ENCODE measurements at places on chromosomes 3 and 15. TPM values are rescaled to one million over a fixed set of nuclear protein-coding genes. Genes with fewer than 3 reads are reported as not detected.

DNA sequence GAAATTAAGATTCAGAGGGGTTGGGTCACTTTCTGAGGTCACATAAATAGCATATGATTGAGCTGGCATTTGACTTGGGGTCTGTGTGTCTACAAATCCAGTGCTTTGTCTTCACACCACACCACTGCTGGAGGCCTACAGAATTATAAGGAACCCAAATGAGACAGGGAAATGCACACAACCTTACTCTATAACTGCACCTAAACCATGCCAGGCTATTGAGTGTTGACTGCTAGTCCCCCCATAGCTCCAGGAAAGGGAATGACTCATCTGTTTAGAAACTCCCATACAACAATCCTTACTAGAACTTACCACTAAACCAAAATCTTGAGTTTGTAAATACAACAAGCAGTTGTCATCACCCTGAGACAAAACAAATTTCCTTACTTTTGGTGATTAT is 16.9 kb upstream of the TSC22D2 start:
- no peak for DNase-seq

GRCh38 chr15:74123131-74123429 is 7.3 kb upstream of the ISLR2 start:
- no peak for DNase-seq

GRCh38 chr3:56322862-56323261 is 145.4 kb downstream of the ERC2 start:
- no peak for DNase-seq

- DNase-seq = no peak
Observed at GRCh38 chr15:41411031-41411430, 5.9 kb upstream of the RTF1 start.

GRCh38 chr3:19348941-19349564 is 200.7 kb downstream of the KCNH8 start:
- no peak for DNase-seq

- no peak for DNase-seq
Observed at GRCh38 chr3:131326307-131326706, 55.3 kb upstream of the NUDT16 start.

GRCh38 chr3:134340982-134341365 is 33.3 kb downstream of the AMOTL2 start:
- DNase-seq = no peak

APBA2 gene
- 0.26 TPM for total RNA-seq

MYH15 gene
- 0.13 TPM for total RNA-seq

KIF7 gene
- total RNA-seq = 0.16 TPM

RHCG gene
- total RNA-seq = not detected
